ENCODE measurements at places on chromosomes 7 and 10. TPM values are rescaled to one million over a fixed set of nuclear protein-coding genes. Genes with fewer than 3 reads are reported as not detected.

The LIPJ gene
- total RNA-seq: 0.16 TPM

The TRRAP gene
- total RNA-seq: 12.3 TPM

The HTR7 gene
- total RNA-seq: 3.3 TPM

The UTF1 gene
- total RNA-seq: not detected

The ACTA2 gene
- 53.0 TPM for total RNA-seq

The MBL2 gene
- not detected for total RNA-seq

The COL1A2 gene
- total RNA-seq: 4,873 TPM

The WDFY4 gene
- total RNA-seq: not detected

The CUZD1 gene
- total RNA-seq: 0.47 TPM

The BCAP29 gene
- total RNA-seq: 32.8 TPM

The FAM171A1 gene
- total RNA-seq: 12.4 TPM

The CPXM2 gene
- total RNA-seq: 41.5 TPM

The ZNF746 gene
- 9.2 TPM for total RNA-seq

The CNTNAP2 gene
- total RNA-seq: not detected

The GPR37 gene
- 4.7 TPM for total RNA-seq

The MEOX2 gene
- 0.16 TPM for total RNA-seq

The NPY gene
- total RNA-seq: not detected
